ENCODE measurements at places on chromosomes 2 and 18. TPM values are rescaled to one million over a fixed set of nuclear protein-coding genes. Genes with fewer than 3 reads are reported as not detected.

UGT1A3 gene
- total RNA-seq: 3.0 TPM

CRYGD gene
- not detected for total RNA-seq

POTEI gene
- total RNA-seq: not detected

GRCh38 chr2:146572598-146572997 is 1272.2 kb upstream of the ACVR2A start:
- no peak for DNase-seq

Data from suprapubic skin (tissue), 4 donors.